ENCODE measurements at places on chromosomes 7 and 10.
A peak's percentile ranks its signal among the peaks of the same experiment; 100 is the strongest.

GRCh38 chr10:31490858-31491504 is 172.0 kb downstream of the ZEB1 start:
- peaks cover 3% of the 10 kb centered on the region for H3K36me3 ChIP-seq
- H3K4me1 ChIP-seq = no peaks in the 10 kb centered on the region
- DNase-seq = peak; percentile 33
- H3K4me3 ChIP-seq = no peak overlapping the region
- H3K27ac ChIP-seq = no peak overlapping the region

DNA sequence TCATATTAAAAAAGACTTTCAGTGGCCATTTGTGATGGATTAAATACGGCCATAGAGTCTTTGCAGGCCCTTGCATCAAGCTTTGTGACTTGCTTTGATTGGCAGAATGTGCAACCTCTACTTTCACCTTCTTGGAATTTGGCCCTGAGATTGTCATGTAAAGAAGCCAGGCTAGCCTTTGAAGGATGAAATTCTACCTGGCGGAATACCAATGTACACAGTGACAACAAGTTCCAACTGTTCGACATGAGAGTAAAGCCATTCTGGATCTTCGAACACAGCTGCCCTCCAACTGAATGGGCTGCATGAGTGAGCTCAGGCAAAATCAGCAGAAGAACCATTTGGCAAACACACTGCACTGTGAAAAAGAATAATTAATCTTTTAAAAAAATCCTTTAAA is 321.3 kb downstream of the PHF14 start:
- no peaks in the 10 kb centered on the region for H3K4me1 ChIP-seq
- no peaks in the 10 kb centered on the region for H3K27me3 ChIP-seq
- H3K36me3 ChIP-seq = no peaks in the 10 kb centered on the region

GRCh38 chr7:80175744-80176143 is 41.1 kb downstream of the GNAI1 start:
- DNase-seq = no peak
- H3K4me3 ChIP-seq = no peak overlapping the region
- no peaks in the 10 kb centered on the region for H3K27me3 ChIP-seq
- no peaks in the 10 kb centered on the region for H3K36me3 ChIP-seq

GRCh38 chr7:22841954-22842353 is 19.3 kb upstream of the TOMM7 start:
- no peak for DNase-seq
- H3K4me3 ChIP-seq = no peak overlapping the region
- no peaks in the 10 kb centered on the region for H3K36me3 ChIP-seq
- H3K27ac ChIP-seq = no peak overlapping the region
- H3K27me3 ChIP-seq = peaks cover 17% of the 10 kb centered on the region
- no peaks in the 10 kb centered on the region for H3K4me1 ChIP-seq

Measured in activated naive CD4-positive, alpha-beta T cell treated with anti-CD3 and anti-CD28 coated beads, Interleukin-2, amount 10 ng/mL, durations not matched to agents 7 days and 5 days (primary cell).